ENCODE measurements at places on chromosomes 1 and 21. TPM values are rescaled to one million over a fixed set of nuclear protein-coding genes. Genes with fewer than 3 reads are reported as not detected.

LCE3E gene
- not detected for total RNA-seq

DNA sequence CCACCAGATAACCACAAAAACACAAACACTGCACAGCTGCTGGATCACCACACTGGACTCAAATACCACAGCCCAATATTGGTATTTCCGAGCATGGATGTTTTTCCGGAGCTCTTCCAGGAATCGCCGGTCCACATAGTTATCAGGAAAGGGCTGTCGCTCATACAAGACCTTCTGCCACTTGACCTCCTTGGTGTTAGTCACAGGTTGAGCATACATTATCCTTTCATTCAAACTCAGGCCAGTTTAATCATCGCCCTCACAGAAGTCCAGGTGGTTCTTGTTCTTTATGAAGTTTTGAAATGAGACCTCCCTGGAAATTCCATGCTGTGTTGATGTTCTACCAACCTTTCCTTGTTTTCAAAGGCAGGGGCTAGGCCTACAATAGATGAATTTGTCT lies 1.5 kb downstream of the PIGC start:
- no peak for DNase-seq

- no peak for DNase-seq
Measured at GRCh38 chr1:227424953-227425352, 106.7 kb upstream of the CDC42BPA start.

LEMD1 gene
- not detected for total RNA-seq

- no peak for DNase-seq
Measured at GRCh38 chr1:26719205-26719604, 23.4 kb downstream of the ARID1A start.

GRCh38 chr21:16590641-16591292 lies 861.0 kb downstream of the USP25 start:
- no peak for DNase-seq

DNA sequence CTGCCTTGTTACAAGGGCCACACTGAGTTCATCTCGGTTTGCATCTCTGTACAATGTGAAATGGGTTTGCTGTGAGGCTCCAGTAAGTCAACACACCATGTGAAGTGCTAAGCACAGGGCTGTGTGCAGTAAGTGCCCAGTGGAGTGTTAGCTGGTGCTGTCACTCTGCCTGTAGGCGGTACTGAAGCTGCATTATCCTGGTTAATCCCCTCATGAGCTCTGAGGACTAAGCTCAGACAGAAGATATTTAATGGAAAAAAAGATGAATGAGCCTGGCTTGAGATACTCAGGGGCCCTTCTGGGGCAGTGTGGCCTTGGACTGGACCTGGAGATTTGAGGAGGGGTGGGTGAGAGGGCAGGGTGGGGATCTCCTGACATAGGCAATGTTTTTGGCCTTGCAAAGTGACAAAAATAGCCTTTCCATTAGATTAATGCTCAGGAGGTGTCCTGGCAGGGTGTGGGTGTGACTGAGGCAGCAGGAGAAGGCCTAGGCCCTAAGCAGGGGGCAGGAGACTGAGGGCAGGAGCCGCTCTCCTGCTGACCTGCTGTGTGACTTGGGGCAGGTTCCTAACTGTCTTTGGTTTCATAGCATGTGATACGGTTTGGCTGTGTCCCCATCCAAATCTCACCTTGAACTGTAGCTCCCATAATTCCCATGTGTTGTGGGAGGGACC lies 570.5 kb downstream of the PTPRU start:
- DNase-seq, result no peak

ATP1A4 gene
- 8.3 TPM for total RNA-seq

DNA sequence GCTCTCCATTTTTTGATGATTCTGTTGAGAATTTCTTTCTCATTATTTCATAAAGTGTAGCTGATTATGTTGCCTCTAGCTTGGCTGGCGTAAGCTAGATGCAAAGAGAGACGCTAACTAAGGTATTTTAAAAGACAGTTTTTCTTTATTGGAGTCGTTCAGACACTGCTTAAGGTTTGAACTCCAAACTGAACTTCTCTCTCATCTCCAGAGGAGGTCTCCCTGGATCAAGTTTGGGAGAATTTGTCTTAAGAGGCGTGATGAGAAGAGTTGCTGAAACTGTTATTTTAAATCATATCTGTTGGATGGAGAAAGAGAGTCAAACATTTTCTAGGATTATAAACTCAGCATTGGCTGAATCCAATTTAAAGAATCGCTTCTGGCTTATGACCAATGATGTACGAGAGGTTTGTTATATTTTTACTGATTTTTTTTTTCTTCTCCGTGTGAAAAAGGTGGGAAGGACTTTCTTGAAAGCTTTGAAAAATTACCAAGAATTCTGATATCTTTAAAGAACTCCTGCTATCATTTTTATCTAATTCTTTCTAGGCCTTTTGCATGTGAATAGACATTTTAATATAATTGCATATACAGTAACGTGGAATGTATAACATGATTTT lies 34.0 kb downstream of the MAP3K7CL start:
- DNase-seq, result peak; percentile 64

PRELP gene
- total RNA-seq, result 6.3 TPM

VHLL gene
- not detected for total RNA-seq

CYP2J2 gene
- 14.2 TPM for total RNA-seq

DNA sequence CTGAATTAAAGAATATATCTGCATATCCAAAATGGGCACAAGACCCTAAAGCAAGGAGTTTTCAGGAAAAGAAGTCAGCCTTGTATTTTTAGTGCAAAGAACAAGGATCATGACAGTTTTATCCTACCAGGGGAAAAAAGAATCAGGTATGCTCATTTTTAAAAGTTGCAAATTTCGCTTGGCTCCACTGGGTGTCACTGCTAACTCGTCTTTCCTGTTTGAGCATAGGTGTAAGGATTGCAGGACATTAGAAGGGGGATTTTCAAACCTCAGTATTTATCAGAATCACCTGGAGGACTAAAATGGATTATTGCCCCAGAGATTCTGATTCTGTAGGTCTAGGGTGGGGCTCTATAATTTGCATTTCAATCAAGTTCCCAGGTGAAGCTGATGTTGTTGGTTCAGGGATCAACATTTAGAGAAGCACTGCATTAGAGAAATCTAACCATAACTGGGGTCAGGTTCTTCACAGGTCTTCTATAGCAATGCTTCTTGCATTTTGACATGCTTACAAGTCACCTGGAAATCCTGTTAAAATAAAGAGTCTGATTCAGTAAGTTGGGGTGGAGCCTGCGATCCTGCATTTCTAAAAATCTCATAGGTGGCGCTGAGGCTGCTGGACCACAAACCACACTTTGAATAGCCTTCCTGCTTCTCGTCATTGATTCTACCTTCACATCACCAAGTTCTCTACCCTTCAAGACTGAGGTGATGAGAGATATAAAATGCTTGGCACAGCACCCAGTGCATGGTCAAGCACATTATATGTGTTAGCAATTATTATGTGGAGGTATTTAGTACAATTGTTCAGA lies 39.6 kb downstream of the NUF2 start:
- DNase-seq, result no peak

DNA sequence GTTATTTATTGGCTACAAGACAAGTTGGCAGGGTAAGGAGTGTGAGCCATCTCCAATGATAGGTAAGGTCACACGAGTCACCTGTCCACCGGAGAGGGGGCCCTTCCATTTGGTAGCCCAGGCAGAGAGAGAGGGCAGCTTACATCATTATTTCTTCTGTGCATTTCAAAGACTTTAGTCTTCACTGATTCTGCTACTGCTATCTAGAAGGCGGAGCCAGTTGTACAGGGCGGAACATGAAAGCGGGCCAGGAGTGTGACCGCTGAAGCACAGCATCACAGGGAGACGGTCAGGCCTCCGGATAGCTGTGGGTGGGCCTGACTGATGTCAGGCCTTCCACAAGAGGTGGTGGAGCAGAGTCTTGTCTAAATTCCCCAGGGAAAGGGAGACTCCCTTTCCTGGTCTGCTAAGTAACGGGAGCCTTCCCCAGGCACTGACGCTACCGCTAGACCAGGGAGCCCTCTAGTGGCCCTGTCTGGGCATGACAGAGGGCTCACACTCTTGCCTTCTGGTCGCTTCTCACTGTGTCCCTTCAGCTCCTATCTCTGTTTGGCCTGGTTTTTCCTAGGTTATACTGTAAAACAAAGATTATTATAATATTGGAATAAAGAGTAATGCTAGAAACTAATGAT lies 36.7 kb downstream of the ZNF695 start:
- no peak for DNase-seq

RGS16 gene
- total RNA-seq, result 7.9 TPM

- DNase-seq, result no peak
Measured at GRCh38 chr1:116203181-116203723, 92.1 kb downstream of the MAB21L3 start.

GRCh38 chr1:103084181-103084580 lies 24.1 kb downstream of the COL11A1 start:
- no peak for DNase-seq

GNAT2 gene
- total RNA-seq, result not detected

DNA sequence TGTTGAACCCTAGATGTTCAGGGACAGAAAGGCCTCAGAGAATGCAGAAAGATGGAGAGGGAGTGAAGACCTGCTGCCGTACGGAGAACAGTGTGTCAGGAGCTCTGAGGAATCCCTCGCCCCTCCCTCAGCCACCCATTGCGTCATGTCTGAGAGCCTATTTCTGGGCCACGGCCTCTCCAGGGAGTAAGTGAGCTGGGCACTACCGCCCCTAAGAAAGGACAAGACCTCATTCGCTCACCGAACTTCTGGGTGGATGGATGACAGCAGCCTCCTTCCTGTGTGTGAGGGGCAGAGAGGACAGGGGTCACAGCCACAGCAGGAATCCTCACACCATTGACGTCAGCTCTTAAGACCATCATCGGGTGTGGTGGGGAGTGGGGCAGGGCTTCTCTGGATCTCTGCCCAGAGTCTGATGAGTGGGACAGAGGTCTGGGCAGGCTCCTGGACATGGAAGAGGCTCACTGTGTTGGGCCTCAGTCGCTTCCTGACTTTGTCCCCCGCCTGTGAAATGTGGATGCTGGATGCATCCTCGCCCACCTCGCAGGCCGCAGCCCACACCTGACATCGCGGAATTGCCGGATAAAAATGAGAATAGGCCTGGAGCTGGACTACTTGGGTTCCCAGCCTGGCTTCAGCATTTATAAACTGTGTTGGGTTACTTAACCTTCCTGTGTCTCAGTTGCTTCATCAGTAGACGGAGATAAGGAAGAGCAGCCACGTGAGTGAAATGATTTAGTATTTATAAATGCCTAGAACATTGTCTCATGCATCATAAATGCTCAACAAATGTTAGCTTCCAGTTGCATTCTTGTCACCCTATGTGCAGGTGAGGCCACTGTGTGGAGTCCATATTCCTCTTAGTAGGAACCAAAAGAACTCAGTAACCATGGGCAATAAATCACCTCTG lies 238.6 kb downstream of the TRABD2B start:
- no peak for DNase-seq

KAZN gene
- 8.4 TPM for total RNA-seq

DNA sequence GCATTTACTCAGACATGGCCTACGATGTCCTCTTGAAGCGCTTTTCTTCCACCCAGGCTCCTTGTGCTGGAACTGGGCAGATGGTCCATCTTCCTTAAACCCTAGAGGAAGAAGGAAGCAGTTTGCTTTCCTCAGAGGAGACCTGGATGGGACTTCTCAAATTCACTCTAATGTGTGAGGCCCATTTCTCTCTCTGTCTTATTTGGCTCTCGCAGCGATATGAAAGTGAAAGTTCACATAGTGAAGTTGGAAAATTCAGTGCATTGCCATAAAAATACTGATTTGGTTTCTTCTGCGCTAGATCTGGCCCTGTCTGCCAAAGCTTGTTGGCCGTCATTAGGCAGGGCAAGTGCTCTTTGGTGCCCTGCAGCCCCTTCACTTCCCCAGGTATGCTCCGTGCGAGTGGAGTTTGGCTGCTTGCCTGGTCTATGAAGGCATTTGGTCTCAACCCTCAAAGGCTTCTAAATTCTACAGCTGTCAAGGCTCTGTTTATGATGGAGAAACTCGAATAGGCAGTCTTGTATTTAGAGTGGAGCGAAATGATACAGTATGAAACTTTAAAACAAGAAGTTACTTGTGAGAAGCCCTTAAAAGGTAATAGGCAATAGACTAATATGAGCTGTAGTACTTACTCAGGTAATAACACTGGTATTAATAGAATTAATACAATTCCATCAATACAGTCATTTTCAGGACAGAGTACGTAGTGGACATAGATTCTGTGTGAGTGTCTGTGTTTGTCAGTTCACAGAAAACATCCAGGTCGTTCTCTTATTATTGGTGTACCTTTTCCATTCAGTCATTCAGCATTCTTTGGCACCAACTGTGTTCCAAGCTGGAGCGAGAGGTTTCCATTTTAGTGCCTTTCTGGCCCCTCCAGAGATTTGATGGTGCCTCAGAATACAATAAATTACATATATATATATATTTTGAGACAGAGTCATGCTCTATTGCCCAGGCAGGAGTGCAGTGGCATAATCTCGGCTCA lies 20.5 kb downstream of the SZRD1 start:
- no peak for DNase-seq

DNA sequence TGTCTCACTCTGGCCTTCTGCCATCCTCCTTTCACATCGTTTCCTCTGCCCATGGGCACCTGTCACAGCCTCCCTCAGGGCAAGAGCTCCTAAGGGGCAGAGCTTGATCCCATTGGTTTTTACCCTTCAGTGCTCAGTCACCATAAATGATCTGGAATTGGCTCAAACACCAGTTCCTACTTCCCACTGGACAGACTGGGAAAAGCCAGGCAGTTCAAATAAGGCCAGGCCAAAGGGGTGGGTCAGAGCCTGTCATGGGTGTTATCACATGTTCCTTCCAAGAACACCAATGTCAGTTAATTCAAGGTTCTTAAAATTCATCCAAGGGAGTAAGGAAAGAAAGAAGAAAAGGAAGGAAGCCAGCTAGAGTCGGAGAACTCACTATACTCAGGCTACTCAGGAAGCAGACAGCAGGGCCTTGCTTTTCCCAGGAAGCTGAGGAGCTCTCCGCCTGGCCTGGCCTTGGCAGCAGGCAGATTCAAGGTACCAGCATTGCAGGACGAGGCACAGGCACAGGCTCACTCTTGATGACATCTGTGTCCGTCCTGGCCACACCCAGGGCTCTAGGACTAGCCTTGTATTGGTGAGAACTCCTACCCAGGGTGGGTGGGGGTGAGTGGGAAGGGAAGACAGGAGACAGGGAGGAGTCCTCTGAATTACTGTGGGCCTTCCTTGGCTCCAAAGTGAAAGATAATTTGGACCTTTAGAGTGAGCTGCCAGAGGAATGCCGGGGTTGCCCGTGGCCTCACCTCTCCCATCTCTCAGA lies 32.2 kb upstream of the ARTN start:
- no peak for DNase-seq

- DNase-seq, result no peak
Measured at GRCh38 chr1:233735331-233735730, 121.4 kb downstream of the KCNK1 start.

RHCE gene
- total RNA-seq, result 0.85 TPM

DNA sequence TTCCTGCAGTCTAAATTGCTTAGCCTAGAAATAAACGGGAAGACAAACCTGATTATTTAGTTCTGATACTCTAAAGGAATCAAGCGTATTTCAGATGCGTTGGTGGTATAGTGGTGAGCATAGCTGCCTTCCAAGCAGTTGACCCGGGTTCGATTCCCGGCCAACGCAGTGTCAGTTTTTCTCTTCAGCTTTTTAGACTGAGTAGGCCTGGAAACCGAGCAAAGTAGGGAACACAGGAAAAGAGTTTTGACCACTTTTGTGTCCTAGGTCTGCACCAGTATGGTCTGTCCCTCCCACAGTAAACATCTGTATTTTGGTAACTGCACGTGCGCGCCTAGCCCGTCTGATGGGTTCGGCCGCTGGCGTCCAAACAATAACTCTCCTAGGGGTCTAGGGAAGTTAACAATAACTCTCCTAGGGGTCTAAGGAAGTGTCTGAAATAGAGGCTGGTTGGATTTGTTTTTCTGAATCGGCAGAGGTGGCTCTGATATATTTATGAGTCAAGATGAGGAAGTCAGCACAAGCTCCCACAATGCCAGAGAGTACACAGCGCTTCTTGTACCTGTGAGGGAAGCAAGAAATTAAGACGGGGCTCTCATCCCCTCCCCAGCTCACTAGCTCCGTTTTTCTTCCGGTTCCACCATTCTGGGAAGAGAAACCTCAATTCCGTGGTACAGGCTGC lies 15.6 kb upstream of the HJV start:
- DNase-seq, result peak; percentile 95

All from urinary bladder (tissue), 4 donors.